ENCODE measurements at places on chromosomes 12 and 14.

- DNase-seq = no peak
These were observed 21.4 kb upstream of the HECTD1 start for GRCh38 chr14:31229009-31229408.

DNA sequence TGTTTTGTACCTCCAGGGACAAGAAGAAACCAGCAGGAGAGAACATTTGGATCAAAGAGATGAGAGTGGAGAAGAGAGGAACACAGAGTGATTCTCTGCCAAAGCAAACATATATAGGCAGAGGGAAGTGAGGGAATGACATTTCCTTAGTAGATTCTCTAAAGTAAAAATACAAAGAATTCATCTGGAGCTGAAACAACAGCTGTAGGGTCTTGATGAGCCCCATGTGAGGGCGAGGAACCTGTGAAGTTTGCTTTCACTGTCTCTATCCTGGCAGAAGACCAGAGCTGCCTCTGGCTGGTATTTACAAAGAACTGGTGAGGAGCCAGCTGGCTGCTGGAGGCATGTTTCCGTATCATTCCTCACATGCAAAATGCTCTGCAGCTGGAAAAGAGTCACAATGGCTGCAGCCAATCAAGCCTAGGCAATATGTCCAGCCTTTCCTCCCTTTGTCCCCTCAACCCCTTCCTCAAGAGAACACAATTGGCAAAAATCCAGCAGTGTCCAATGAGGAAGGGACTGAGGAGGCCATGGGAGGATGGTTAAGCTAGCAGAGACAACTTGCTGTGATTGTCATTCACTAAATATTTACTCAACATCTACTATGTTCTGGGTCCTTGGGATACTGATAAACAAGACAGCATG lies 122.5 kb downstream of the PHLDA1 start:
- DNase-seq = no peak

DNA sequence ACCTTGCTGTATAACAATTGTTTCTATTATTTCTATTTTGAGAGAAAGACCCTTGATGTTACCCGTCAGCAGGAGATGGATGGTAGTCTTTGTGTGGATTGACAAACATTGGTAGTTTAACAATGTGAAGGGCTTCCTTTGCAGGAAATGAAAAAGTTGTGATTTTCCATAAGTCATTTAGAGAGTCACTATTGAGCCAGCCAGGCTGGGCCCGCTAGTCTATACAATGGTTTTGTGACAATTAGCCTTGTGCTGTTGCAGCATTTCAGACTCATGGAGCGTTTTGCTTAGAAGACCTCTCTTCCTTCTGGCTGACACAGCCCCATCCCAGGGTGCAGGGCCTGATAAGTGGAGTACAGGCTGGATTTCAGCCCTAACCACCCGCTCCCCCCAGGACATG lies 18.3 kb upstream of the SLC38A2 start:
- no peak for DNase-seq

GRCh38 chr14:100147691-100148464 lies 11.6 kb downstream of the DEGS2 start:
- no peak for DNase-seq

DNA sequence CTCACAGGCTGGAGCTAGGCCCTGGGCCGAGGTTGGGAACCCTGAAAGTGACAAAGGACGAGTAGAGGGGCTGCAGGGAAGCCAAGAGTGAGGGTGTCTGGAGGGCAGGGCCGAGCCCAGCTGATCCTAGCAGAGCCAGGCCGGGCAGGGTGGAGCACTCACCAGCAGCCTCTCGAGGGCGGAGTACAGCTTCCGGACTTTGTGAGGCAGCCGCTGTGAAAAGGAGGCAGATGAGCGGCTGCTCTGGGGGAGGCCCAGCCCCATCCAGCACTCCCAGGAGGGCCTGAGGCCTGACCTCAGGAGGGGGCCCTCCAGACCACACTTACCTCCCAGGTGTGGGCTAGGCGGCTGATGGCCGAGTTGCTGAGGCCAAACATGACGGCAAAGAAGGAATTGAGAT lies 14.7 kb upstream of the ENDOU start:
- no peak for DNase-seq

- DNase-seq = no peak
These were observed 229.2 kb upstream of the HMGA2 start for GRCh38 chr12:65595016-65595560.

DNA sequence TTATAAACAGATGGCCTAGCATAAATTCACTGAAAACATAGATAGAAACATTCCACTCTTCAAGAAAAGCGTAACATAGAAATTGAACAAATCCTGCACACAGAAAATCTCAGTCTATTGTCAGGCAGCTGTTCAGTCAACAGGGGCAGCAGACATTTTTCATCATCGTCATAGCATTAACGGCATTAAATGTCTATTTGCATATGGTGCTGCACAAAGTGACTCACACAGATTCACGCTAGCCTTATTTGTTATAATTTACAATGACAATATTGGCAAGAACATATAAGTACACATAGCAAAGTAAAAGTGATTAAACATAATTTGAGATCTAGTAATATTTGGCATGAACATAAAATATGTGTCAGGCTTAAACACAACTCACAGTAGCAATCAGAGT lies 95.7 kb downstream of the CEP128 start:
- no peak for DNase-seq

GRCh38 chr14:70149596-70150165 lies 39.1 kb downstream of the SLC8A3 start:
- DNase-seq = no peak

DNA sequence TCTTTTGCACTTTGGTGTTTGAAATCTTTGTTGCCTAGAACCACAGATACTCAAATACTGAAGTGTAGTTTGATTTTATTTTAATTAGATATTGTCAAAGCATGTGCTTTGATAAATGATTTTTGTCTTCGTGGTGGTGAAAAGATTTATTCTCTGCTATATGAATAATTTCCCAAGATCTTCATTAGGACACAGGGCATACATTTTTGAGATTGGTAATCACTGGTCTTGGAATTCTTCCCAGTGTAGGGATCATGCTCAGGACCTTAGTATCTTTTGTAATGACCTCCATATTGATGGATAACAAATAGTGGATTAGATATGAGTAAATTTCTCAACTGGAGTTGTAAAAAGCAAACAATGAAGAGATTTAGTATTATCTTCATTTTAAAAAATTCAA lies 28.2 kb downstream of the TBK1 start:
- no peak for DNase-seq

DNA sequence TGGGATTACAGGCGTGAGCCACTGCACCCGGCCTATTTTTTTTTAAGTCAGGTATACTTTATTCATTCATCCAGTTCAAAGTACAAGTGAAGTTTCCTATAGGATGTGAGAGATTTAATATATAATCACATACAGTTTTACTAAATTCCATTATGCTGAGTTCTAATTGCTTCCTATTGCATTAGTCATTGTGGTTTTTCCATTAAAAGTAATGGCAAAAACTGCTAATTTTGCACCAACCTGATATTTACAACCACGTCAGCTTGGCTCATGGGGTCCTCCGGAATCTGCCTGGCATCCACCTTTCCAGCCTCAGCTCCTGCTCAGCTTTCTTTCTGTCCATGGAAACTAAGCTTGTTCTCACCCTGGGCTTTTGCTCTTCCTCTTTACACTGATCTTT lies 67.0 kb upstream of the CSRP2 start:
- no peak for DNase-seq

GRCh38 chr14:68771631-68772030 lies 21.2 kb downstream of the ZFP36L1 start:
- DNase-seq = no peak

- DNase-seq = no peak
These were observed 274.4 kb downstream of the LRIG3 start for GRCh38 chr12:58645946-58646345.

GRCh38 chr14:39430762-39431415 lies 1.3 kb downstream of the FBXO33 start:
- no peak for DNase-seq

DNA sequence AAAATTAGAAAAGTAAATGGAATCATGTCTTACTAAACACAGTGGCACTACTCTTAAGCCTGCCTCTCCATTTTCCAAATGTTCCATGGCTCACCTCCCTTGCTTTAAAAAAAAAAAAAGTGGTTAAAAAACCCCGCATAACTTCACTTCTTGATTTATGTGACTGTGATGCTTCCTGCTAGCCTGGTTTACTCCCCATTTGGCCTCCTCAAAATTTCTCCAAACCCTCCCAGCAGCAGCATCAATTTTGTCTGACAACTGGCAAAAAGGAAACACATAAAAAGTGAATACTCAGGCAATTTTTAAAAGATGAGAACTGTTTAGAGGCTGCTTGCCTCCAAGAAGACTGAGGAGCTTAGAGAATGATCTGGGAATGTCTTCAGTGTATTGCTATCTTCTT lies 17.8 kb upstream of the EGLN3 start:
- DNase-seq = no peak

DNA sequence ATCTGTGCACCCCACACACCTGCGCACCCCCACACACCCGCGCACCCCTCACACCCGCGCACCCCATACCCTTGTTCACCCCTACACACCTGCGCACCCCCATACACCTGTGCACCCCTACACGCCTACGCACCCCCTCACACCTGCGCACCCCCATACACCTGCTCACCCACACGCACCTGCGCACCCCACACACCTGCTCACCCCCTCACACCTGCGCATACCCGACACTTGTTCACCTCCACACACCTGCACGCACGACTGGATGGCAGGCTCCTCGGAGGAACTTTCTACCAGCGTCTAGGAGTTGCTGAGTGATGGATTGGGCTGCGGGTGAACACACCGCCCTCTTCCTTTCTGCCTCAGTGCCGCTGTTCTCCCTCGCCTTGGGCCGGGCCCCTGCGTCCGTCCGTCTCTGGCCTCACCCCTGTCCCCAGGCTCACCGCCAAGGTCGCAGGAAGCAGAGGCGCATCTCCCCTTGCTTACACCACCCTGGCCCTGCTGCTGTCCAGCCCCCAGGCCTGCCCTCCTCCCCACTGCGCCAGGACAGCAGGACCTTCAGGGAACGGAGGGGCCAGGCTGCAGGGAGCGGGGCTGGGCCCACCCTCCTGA lies 20.7 kb upstream of the TMEM106C start:
- no peak for DNase-seq

DNA sequence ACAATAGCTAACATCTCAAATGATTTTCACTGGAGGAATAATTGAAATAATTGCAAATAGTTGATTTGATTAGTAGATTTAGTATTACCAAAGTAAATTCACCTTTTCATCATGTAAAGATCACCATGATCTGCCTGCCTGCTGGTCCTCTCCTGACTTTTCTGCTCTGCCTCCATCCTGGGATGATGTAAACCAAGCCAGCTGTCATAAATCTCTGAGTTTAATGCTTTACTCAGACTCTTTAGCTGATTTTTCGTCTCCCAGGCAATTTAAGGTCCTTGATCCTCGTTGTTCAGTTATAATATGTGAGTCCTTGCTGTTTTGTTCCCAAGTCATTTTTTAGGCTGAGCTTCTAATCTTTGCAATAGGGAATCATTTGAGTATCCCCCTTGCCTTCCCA lies 138.0 kb downstream of the ANO4 start:
- no peak for DNase-seq

Data from stimulated activated CD8-positive, alpha-beta memory T cell treated with anti-CD3 and anti-CD28 coated beads, Interleukin-15, amount 100 ng/mL, for 48 hours (primary cell).